ENCODE measurements at places on chromosomes 1 and 21.
A peak's percentile ranks its signal among the peaks of the same experiment; 100 is the strongest.

DNA sequence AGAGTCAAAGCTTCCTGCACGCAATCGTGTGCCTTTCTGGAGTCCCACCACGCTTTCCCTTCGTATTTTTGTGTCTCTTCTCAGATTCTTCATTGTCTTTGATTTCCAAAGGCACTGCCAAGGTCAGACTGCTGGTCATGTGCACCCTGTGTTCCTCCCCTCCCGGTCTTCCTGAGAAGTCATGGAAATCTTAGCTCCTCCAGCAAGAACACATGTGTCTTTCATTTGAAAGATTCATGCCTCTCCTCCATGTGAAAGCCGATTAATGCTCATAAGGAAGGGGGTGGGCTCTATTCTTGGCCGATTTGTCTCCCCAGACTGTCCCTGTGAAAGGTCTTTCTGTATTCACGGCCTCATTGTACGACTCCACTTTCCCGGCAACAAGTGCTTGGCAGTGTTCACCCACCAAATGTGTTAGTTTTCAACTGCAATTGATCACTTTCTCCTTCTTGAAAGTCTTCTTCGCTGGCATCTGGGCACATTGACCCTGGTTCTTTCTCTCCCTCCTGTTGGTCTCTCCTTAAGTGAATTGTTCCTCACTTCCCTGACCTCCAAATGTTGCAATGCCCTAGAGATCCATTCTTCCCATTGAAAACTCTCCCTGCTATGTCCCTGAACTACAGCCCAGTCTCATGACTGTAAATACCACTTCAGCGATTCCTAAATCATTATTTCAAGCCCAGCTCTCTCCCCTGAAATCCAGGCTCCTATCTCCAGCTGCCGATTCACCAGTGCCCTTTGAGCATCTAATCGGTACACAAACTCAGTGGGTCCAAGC lies 25.4 kb downstream of the MX2 start:
- H3K4me1 ChIP-seq, result no peaks in the 10 kb centered on the region
- no peaks in the 10 kb centered on the region for H3K27me3 ChIP-seq
- peaks cover 74% of the 10 kb centered on the region for H3K36me3 ChIP-seq
- DNase-seq, result no peak
- no peak overlapping the region for H3K27ac ChIP-seq
- H3K4me3 ChIP-seq, result no peak overlapping the region

DNA sequence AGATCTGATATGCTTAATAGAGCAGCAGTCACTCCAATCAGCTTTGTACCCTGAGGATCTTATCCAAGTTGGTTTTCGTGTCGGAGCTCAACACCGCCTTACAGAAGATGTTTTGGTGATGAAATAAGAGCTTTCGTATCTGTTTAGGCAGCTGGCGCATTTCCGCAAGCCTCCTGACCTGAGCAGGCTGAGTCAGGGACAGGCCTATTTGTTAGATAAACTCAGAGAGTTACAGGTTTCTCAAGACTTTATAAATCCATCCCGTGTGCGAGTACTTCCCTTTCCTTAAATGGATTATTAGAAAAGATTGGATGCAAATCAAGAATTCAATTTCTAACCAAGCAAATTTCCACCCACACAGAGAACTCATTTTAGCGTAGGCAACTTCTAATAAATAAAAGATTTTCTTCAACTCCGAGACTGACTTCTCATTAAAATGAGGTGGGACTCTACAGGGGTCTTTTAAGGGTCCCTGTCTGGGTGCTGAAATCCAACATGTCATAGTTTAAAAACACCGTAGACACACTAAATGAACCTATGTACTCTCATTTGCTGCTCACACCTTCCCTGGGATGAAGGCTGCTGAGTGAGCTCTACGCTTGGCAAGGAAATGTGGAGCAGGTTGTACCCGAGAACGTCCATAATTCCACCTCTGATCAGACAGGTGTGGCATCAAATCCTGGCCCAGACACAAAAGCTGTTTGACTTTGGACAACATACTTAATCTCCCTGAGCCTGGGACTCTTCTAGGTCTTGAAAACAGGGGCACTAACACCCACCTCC lies 106.9 kb upstream of the F3 start:
- H3K4me3 ChIP-seq, result no peak overlapping the region
- no peak for DNase-seq

DNA sequence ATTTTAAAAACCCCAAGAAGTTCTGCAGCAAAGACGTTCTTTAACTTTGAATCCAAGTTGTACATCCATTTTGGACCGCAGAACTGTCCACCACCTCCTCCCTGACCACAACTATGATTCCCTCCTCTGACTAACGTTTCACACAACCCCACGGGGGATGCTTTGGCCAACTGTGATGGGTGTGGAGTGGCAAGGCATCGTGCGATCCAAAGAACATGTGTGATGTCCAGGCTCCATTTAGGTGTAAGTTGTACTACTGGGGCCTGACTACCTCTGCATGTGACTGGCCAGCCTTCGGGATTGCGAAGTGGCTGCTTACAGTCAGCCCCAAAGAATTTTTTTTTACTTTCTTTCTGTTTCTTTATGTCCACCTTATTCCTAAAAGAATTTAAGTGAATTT lies 6.7 kb downstream of the KCNJ15 start:
- DNase-seq, result no peak
- H3K36me3 ChIP-seq, result no peaks in the 10 kb centered on the region
- H3K27ac ChIP-seq, result no peak overlapping the region
- H3K27me3 ChIP-seq, result peaks cover under 1% of the 10 kb centered on the region
- H3K4me1 ChIP-seq, result no peaks in the 10 kb centered on the region
- no peak overlapping the region for H3K4me3 ChIP-seq

GRCh38 chr1:174794861-174795260 lies 204.9 kb upstream of the CACYBP start:
- no peak overlapping the region for H3K4me3 ChIP-seq
- H3K36me3 ChIP-seq, result no peaks in the 10 kb centered on the region
- H3K27ac ChIP-seq, result no peak overlapping the region
- H3K27me3 ChIP-seq, result no peaks in the 10 kb centered on the region

- H3K27me3 ChIP-seq, result peaks cover 26% of the 10 kb centered on the region
- H3K4me1 ChIP-seq, result peaks cover 7% of the 10 kb centered on the region
- no peak overlapping the region for H3K4me3 ChIP-seq
- no peak overlapping the region for H3K27ac ChIP-seq
- no peaks in the 10 kb centered on the region for H3K36me3 ChIP-seq
Observed at GRCh38 chr21:45620201-45620923, 23.2 kb upstream of the PCBP3 start.

DNA sequence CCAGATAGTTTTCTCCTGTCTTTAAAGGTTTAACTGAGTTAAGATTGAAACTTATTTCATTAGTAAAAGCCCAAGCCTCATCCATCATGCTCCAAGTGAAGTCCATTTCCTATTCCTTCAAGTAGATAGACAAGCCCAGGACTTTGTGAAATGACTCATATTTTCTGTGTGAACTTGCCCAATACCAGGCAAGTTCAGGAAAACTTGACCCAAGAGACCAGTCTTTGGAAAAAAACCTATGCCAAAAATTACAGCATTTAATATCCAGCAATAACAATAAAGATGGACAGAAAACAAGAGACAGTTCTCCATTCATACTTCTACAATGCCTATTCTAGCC lies 405 bp upstream of the RAB29 start:
- H3K36me3 ChIP-seq, result peaks cover 35% of the 10 kb centered on the region
- peak overlapping the region; percentile 90 for H3K4me3 ChIP-seq
- DNase-seq, result no peak
- H3K27me3 ChIP-seq, result no peaks in the 10 kb centered on the region
- H3K27ac ChIP-seq, result peak overlapping the region; percentile 87
- H3K4me1 ChIP-seq, result peaks cover 51% of the 10 kb centered on the region

DNA sequence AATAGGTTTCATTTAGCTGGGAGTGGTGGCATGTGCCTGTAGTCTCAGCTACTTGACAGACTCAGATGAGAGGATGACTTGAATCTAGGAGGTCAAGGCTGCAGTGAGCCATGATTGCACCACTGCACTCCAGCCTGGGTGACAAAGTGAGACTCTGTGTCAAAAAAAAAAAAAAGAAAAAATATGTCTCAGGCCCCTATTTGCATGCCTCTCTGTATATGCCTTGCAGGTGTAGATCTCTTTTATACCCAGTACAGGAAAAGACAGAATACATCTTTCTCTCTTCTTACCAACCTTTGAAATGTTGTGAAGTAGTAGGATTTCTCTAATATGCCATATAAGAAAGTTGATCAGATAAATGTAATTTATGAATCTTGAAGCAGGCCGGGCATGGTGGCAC lies 6.4 kb downstream of the CNR2 start:
- H3K27ac ChIP-seq, result no peak overlapping the region
- no peak for DNase-seq
- H3K27me3 ChIP-seq, result peaks cover 23% of the 10 kb centered on the region
- H3K4me1 ChIP-seq, result peaks cover 48% of the 10 kb centered on the region
- H3K4me3 ChIP-seq, result no peak overlapping the region

- DNase-seq, result no peak
- peaks cover 7% of the 10 kb centered on the region for H3K27me3 ChIP-seq
- no peak overlapping the region for H3K4me3 ChIP-seq
- H3K27ac ChIP-seq, result no peak overlapping the region
- H3K4me1 ChIP-seq, result no peaks in the 10 kb centered on the region
- H3K36me3 ChIP-seq, result no peaks in the 10 kb centered on the region
Observed at GRCh38 chr1:233782937-233783586, 121.4 kb upstream of the SLC35F3 start.

- no peak overlapping the region for H3K4me3 ChIP-seq
- H3K4me1 ChIP-seq, result no peaks in the 10 kb centered on the region
- no peak for DNase-seq
- no peak overlapping the region for H3K27ac ChIP-seq
- H3K36me3 ChIP-seq, result no peaks in the 10 kb centered on the region
- H3K27me3 ChIP-seq, result peaks cover 20% of the 10 kb centered on the region
Observed at GRCh38 chr1:183323849-183324683, 94.1 kb downstream of the NMNAT2 start.

DNA sequence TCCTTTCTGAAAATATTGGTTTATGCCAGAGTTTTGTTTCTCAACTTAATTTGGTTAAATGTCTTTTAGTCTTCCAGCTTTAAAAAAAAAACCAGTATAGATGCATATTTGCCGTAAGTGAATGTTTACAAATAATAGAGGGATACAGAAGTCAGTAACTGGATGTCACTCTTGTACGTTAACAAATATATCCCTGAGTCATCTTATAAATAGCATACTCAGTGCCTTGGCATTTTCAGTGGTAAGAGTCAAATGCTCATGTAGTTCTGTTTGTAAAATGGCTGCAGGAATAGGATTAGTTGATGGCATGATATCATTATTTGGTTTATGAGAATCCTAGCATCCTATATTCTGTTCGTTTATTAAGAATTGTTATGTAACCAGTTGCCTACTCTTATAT lies 55.4 kb downstream of the SPEN start:
- H3K4me1 ChIP-seq, result peaks cover 13% of the 10 kb centered on the region
- H3K4me3 ChIP-seq, result no peak overlapping the region
- H3K27me3 ChIP-seq, result no peaks in the 10 kb centered on the region
- peaks cover 4% of the 10 kb centered on the region for H3K36me3 ChIP-seq
- DNase-seq, result no peak
- no peak overlapping the region for H3K27ac ChIP-seq

- no peaks in the 10 kb centered on the region for H3K27me3 ChIP-seq
- DNase-seq, result peak; percentile 28
- H3K36me3 ChIP-seq, result peaks cover 10% of the 10 kb centered on the region
Observed at GRCh38 chr1:167221126-167221737, 546 bp downstream of the POU2F1 start.

DNA sequence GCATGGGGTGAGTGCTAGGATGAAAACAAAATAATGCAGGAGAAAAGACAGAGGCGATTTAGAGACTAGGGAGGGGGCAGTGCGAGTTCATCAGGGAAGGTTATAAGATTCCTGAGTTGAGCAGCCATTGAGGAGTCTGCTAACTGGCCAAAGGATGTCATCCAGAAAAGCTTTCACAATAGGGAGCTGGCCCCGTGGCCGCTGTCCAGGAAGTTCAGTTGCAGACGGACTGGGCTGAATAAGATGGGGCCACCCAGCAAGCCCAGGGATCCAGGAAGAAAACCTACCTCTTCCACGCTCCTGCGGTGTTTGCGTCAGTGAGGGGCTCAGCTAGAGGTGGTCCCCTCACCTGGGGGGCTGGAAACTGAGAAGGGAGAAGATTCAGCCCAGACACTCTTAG lies 4.0 kb upstream of the PKP1 start:
- peaks cover 1% of the 10 kb centered on the region for H3K4me1 ChIP-seq
- H3K4me3 ChIP-seq, result no peak overlapping the region
- H3K36me3 ChIP-seq, result no peaks in the 10 kb centered on the region
- no peak for DNase-seq
- H3K27me3 ChIP-seq, result peaks cover 33% of the 10 kb centered on the region

- H3K4me3 ChIP-seq, result no peak overlapping the region
- H3K27ac ChIP-seq, result no peak overlapping the region
- peaks cover 14% of the 10 kb centered on the region for H3K36me3 ChIP-seq
- DNase-seq, result no peak
- no peaks in the 10 kb centered on the region for H3K27me3 ChIP-seq
Observed at GRCh38 chr1:6672558-6672957, 29.1 kb downstream of the DNAJC11 start.

GRCh38 chr1:65846866-65847265 lies 54.2 kb downstream of the PDE4B start:
- no peak for DNase-seq
- H3K27ac ChIP-seq, result no peak overlapping the region
- H3K4me3 ChIP-seq, result no peak overlapping the region
- H3K36me3 ChIP-seq, result no peaks in the 10 kb centered on the region
- peaks cover 18% of the 10 kb centered on the region for H3K27me3 ChIP-seq

- no peaks in the 10 kb centered on the region for H3K27me3 ChIP-seq
- H3K4me1 ChIP-seq, result peaks cover 4% of the 10 kb centered on the region
- H3K36me3 ChIP-seq, result no peaks in the 10 kb centered on the region
- H3K27ac ChIP-seq, result no peak overlapping the region
Observed at GRCh38 chr1:161379071-161379470, 11.4 kb upstream of the CFAP126 start.

DNA sequence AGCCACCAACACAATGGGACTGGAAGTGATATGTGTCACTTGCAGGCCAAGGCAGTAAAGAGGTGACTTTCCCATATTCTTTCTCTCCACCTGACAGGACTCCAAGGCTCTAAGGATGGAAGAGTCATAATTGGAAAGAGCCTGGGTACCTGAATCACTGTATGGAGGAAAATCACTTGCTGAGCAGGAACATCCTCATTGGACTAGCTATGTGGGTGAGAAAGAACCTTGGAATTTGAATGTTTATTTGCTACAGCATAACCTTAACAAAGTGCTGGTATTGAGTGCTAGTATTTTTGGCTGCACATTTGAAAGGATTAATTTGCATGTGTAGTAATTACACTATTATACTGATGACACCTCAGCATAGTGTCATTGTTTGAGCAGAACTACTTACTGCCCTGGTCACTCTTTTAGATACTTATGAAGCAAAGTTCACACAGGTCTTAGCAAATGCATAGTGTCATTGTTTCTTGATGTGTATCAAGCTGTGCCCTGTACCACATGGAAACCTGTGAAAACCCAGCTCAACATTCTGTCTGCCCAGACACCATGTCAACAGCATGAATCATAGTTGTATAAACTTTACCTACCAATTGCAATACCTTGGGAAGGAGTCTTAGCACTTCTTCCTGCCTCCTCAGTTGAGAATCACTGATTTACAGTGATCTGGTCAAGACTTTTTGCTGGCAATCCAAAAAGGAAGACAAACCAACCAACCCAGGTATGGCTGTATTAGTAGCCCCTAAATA lies 5.1 kb upstream of the S100A10 start:
- H3K27me3 ChIP-seq, result peaks cover 10% of the 10 kb centered on the region
- H3K4me3 ChIP-seq, result no peak overlapping the region
- no peak for DNase-seq
- H3K36me3 ChIP-seq, result no peaks in the 10 kb centered on the region

- H3K27me3 ChIP-seq, result peaks cover 24% of the 10 kb centered on the region
- no peaks in the 10 kb centered on the region for H3K4me1 ChIP-seq
- no peak overlapping the region for H3K4me3 ChIP-seq
- no peak for DNase-seq
- no peak overlapping the region for H3K27ac ChIP-seq
Observed at GRCh38 chr1:212542761-212543187, 65.8 kb upstream of the ATF3 start.
